ENCODE measurements at places on chromosomes 3 and 15.
A peak's percentile ranks its signal among the peaks of the same experiment; 100 is the strongest.

- peak; percentile 45 for DNase-seq
Measured at GRCh38 chr3:46208167-46208704, at the start of gene CCR1. Gene CCR1, minus strand, starts transcription at chr3:46208313. Its CDS starts 4,000 bp downstream, at chr3:46204313.

DNA sequence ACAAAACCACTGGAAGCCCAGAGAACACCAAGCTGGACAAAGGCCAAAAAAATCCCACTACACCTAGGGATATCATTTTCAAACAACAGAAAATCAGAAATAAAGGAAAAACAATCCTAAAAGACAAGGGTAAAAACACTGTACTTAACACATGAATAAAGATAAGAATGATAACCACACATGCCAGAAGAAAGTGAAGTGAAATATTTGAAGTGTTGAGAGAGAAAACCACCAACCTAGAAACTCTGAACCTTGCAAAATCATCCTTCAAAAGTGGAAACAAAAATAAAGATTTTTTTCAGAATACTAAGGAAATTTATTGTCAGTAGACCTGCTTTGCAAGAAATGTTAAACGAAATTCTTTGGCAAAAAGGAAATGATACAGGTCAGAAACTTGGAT is 45.1 kb downstream of the KPNA1 start:
- DNase-seq: peak; percentile 25

- no peak for DNase-seq
Measured at GRCh38 chr15:24054547-24055245, 367.6 kb upstream of the NDN start.

- DNase-seq: no peak
Measured at GRCh38 chr3:24981924-24982323, 446.1 kb upstream of the RARB start.

- no peak for DNase-seq
Measured at GRCh38 chr3:183930086-183930485, 45.4 kb upstream of the PARL start.

DNA sequence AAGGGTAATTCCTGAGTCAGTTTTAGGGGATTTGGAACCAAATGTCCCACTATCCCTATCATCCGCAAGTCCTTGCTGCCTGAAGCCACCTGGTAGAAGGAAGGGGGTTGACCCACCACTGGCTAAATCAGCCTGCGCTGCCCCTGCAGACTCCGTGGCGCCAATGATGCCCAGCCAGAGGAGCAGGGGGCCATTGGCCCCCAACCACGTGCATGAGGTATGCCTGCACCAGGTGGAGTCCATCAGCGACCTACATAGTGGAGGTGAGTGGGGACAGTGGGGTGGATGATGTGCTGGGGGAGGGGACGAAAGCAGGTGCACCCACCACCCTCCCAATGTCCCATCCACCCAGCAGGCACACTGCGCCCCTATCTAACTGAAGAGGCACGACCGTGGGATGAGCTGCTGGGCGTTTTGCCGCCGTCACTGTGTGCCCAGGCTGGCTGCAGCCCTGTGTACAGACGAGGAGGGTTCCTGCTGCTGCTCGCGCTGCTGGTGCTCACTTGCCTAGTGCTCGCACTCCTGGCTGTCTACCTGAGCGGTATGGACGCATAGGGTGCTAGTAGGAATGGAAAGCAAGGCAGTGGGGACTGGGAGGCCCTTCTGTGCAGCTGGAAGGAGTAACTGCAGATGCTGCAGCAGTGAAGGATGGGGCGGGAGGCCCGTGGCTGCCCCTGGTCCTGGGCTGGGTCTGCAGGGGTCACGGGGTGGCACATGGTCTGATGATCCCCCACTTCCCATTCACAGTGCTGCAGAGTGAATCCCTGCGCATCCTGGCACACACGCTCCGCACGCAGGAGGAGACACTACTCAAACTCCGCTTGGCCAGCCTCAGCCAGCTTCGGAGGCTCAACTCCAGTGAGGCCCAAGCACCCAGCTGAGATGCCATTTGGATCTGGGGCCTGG is 5.7 kb downstream of the IFRD2 start:
- no peak for DNase-seq

- DNase-seq: peak; percentile 95
Measured at GRCh38 chr3:152474585-152474984, 205.9 kb downstream of the MBNL1 start.
